ENCODE measurements at places on chromosomes 6 and 20. TPM values are rescaled to one million over a fixed set of nuclear protein-coding genes. Genes with fewer than 3 reads are reported as not detected.

COL19A1 gene
- total RNA-seq = not detected

NT5DC1 gene
- total RNA-seq = 31.3 TPM

C6orf52 gene
- 1.6 TPM for total RNA-seq

ADGRF1 gene
- total RNA-seq = not detected

CDSN gene
- 0.05 TPM for total RNA-seq

LHFPL5 gene
- 0.12 TPM for total RNA-seq

Measured in A549 treated with Mapracorat at 1 μM for 4 hours (cell line).